ENCODE measurements at places on chromosomes 7 and 10.

GRCh38 chr10:83372646-83373045 is 766.7 kb upstream of the GHITM start:
- DNase-seq = peak; percentile 45

- no peak for DNase-seq
These were observed 4.4 kb upstream of the STEAP4 start for GRCh38 chr7:88310956-88311674.

DNA sequence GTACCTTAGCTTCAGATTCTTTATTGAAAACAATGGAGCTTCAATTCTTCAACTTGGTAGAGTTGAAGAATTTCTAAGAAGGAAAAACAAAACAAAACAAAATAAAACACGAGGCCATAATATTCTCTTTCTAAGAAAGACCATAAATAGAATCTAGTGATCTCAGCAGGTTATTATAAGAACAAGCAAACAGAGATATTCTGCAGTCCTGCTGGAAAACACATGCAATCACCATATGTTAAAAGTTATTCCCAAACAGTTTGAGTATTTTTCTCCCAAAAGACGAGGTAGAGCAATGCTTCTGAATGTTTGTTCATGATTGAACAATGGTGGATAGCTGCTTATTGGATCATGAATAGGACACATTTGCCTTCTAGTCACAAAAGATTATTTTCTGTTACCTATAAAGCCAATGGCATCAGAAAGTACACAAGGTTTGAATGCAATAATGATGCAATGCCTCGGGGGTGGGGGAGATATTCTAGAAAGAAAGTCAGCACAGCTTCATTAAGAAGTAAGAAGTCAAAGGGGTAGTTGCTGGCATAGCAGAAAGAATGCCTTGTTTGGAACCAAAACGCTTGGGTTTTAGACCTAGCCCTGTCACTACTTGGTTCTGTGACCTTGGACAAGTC is 59.3 kb downstream of the CREB3L2 start:
- peak; percentile 62 for DNase-seq

- DNase-seq = no peak
These were observed 222.6 kb downstream of the SEMA3E start for GRCh38 chr7:83426325-83426724.

- no peak for DNase-seq
These were observed 14.9 kb downstream of the TMEM273 start for GRCh38 chr10:49173201-49173772.

DNA sequence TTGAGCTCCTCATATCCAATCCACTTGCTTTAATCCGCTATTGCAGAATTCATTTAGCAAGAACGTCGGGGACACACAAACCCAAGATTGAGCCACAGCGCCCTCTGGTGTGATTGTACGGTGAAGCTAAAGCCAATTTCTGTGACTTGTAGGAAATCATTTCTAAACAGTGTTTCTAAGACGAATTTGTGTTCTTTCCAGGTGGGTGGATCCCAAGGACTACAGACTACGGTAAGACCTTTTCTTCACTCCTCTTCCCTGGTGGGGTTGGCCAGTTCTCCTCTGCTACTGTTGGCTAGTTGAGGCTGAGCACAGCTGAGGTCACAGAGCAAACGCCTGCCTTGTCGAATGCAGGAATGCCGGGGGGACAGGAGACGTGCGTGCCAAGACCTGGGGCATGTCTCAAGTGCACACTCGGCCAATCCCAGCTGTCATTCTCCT is 5.2 kb downstream of the DMBT1 start:
- peak; percentile 94 for DNase-seq

GRCh38 chr7:21221130-21221529 is 206.8 kb upstream of the SP4 start:
- no peak for DNase-seq

All from adipocyte (in vitro differentiated cells).